ENCODE measurements at places on chromosomes 2 and 18.

DNA sequence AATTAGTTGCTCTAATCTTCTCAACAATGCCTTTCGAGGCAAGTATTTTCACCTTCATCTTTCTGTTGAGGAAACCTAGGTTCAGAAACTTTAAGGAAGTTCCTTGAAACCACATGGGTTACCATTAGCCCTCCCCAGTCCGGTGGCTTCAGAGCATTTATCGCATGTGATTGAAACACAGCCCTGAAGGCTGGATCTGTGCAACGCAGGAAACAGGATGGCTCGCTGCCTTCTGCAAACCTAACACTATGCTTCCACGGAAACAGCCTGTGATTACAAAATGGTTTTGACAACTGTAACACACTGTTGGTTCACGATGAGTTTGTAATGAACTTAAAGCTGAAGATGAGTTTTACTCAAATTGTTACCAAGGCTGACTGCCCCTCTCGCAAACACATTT is 68.5 kb downstream of the EPB41L3 start:
- DNase-seq: no peak

- no peak for DNase-seq
Observed at GRCh38 chr18:25329783-25330182, 22.2 kb downstream of the ZNF521 start.

- no peak for DNase-seq
Observed at GRCh38 chr2:218679119-218679518, 7.2 kb downstream of the STK36 start.

DNA sequence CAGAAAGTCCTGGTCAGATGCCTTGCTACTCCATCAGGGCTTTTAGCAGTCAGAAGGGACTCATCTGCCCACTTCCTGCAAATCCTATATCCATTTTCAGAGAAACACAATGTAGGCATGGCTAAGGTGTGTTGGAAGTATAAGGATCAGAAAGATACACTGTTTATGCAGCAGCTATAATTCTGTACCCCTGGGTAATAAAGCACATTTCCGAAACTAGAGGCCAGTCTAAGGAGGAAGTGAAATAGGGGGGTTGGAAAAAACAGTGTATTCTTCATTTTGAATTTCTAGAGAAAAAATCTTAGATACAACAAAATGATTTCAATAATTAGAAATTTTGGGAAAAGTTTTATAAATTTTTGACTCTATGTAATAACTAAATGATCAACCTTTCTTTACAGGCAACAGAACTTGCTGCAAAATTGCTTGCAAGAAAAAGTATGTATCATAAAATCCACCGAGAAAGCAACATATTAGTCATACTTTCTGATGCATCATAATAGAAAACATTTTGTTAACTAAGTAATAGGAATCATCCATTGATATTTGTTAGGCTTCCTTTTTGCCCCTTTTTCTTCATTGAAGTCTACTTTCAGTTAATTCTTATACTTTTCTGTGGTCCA is 47.4 kb downstream of the FSIP2 start:
- DNase-seq: no peak

- no peak for DNase-seq
Observed at GRCh38 chr2:30209227-30209626, 22.1 kb upstream of the LBH start.

DNA sequence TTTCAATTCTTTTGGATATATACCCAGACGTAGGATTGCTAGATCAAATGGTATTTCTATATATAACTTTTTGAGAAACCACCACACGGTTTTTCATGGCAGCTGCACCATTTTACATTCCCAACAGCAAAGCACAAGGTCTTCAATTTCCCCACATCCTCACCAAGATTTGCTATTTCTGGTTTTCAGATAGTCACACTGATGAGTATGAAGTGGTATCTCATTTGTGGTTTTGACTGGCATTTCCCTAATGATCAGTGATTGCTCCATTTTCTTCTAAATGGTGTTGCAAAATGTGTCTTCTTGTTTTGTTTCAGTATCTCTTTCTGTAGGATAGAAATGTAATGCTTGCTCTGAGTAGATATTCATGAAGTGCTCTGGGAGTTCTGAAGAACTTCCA is 52.0 kb downstream of the ANKRD44 start:
- no peak for DNase-seq

- no peak for DNase-seq
Observed at GRCh38 chr2:44086629-44087028, 82.0 kb upstream of the PPM1B start.

GRCh38 chr18:35525795-35526494 is 28.2 kb upstream of the INO80C start:
- no peak for DNase-seq

GRCh38 chr2:45379399-45380087 is 231.5 kb downstream of the SRBD1 start:
- DNase-seq: no peak

GRCh38 chr18:47404845-47405244 is 153.4 kb upstream of the SKOR2 start:
- DNase-seq: no peak

DNA sequence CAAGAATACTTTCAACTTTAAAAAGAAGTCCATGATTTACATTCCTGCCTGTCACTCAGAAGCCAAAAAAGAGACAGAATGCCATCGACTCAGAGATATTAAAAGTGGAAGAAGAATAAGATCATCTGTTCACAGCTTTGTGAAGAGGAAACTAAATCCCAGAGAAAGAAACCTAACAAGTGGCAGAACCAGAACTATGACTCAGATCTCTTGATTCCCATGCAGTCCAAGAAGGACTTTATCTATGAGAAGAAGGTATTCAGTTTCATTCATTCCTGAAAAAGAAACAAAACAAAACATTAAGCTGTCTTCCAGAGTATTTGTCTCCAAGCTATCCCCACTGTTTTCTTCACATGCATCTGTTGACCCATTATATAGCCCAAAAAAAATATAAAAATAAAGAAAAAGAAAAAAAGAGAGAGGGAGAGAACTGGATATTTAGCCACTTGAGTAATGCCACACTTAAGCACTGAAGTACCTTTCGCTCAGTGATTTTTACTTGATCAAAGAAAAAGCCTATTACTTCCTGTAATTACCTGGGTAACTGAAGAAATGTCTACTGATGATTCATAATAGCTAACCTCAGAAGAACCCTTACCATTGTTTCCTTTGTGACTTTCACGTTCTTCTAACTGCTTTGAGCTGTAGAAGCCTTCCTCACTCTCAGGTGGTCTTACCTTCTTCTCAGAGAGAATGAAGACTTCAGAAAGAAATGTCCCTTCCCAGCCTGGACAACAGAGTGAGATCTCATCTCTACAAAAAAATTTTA is 17.7 kb upstream of the AKAIN1 start:
- no peak for DNase-seq

GRCh38 chr2:241902357-241902991 is 32.9 kb downstream of the RTP5 start:
- DNase-seq: no peak

DNA sequence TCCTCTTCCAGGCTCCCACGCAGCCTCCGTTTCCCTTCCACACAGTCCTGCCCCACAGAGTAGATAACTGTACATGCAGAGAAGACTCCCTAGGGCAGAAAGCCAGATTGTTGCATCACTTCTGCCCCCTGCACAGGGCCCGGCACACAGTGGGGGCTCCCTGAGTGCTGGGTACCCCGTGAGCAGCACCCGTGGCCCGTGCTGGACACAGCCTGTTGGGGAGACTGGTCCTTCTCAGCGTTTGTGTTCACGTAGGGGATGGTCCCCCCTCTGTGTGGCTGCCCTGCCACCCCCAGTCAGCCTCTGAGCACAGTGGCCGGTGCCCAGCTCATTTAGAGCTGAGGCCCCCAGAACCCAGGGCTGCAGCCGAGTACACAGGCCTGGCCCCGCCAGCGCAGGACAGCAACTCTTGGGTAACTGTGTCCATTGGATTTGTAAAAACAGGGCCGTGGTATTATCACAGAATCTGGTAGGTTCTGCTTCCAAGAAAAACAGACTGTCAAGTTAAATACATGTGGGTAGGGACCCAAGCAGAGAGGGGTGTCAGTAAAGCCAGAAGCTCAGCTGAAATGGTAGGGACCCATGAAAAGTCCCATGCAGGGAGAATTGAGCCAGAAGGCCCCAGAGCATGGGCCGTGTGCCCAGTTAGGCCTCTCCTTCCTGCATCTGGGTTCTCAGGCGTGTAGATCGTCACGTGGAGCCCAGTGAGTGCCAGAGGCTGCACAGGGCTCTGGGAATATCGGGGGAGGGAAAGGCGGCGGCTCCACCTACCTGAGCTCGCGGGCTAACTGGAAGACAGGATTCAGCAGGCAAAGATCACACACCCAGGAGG is 257.3 kb downstream of the ATAD2B start:
- no peak for DNase-seq

DNA sequence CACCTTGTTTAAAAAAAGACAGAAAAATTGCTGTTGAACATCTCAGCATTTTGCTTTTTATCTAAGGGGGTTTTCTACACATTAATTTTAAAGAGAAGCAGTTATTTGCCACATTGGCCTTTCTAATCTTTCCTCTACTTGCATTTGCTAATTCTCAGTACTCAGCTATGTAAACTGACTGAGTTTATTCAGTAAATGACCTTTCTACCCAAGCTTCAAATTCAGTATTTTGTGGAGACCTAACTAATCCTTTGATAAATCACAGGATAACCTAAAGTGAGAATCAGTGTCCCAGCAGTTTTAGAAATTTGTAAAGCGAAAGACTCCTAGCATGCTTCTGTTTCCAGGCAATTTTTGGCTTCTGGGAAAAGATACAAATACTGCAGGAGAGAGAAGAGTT is 288.4 kb downstream of the ASXL3 start:
- no peak for DNase-seq

DNA sequence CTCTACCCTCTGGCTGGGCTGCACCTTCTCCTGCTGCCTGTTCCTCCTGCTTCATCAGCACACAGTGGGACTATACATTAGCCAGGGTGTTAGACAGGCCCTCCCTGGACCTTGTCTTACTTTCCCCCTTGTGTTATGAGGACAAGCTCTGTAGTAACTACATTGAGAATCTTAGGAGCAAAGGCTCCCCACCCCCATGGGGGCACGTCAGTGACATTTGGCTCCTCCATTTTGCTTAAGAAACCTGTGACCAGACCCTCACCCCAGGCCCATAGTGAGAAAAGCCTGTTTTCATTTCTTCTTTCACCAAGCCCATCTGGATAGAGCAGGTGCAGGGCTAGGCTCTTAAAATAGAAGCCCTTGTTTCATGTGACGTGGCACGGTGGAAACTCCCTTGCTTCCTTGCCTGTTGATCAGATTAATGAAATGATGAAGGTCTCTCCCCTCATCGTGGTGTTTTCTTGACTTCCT is 146.7 kb downstream of the RPIA start:
- DNase-seq: no peak

DNA sequence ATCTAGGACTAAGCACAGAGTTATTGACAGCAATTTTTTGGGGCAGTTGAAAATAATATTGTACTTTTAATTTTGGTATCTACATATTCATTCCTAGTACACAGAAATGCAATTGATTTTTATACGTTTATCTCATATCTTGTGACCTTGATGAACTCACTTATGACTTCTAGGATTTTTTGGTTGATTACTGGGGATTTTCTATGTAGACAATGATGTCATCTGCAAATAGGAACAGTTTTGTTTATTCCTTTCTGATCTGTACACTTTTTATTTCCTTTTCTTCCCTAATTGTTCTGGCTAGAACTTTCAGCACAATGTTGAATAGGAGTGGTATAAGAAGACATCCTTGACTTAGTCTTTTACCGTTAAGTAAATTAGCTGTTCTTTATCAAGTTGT is 143.5 kb upstream of the PGAP1 start:
- no peak for DNase-seq

DNA sequence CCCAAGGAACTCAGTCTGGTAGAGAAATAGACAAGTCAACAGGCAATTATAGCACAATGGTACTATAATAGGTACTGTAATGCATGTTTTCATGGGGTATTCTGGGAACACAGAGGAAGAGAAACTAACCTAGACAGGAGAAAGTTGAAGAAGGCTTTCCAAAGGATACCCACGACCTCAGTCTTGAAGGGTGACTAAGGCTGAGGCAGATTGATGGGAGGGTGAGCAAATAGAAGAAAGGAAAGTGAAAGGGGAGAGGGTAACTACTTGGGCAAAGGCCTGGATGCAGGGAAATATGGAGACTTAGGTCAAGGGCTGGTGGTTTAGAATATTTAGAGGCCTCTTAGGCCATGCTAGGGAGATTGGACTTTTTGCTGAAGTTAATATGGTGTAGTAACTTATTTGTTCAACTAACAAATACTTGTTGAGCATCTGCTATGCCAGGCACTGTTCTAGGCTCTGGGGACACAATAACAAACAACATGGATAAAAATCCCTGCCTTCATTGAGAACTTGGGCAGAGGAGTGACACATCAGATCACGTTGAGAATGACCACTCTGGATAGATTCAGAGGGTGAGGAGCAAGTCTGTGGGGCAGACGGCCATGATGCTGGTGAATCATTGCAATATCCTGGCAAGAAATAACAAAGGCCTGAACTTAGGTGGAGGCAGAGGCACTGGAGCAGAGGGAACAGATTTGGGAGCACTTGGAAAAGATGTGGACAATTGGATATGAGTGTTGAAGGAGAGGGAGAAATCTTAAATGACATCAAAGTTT is 56.4 kb downstream of the PLB1 start:
- no peak for DNase-seq

- DNase-seq: no peak
Observed at GRCh38 chr2:203083328-203083727, 68.7 kb downstream of the NBEAL1 start.

DNA sequence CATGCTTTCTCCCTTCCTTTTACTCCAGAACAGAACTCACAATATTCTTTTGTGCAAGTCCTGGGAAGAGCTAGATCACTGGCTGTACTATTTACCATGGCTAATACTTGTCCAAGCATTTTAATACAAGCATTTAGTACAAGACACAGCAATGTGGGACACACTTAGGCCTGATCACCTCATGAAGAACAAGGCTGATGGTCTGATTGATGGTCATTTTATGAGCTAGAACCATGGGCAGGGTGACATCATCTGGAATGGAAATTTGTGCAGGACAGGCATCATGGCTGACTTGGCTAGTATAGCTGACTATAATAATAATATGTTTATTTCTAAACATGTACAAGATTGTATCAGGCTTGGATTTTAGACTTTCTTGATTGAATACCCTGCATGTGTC is 374.2 kb upstream of the HNMT start:
- DNase-seq: no peak

DNA sequence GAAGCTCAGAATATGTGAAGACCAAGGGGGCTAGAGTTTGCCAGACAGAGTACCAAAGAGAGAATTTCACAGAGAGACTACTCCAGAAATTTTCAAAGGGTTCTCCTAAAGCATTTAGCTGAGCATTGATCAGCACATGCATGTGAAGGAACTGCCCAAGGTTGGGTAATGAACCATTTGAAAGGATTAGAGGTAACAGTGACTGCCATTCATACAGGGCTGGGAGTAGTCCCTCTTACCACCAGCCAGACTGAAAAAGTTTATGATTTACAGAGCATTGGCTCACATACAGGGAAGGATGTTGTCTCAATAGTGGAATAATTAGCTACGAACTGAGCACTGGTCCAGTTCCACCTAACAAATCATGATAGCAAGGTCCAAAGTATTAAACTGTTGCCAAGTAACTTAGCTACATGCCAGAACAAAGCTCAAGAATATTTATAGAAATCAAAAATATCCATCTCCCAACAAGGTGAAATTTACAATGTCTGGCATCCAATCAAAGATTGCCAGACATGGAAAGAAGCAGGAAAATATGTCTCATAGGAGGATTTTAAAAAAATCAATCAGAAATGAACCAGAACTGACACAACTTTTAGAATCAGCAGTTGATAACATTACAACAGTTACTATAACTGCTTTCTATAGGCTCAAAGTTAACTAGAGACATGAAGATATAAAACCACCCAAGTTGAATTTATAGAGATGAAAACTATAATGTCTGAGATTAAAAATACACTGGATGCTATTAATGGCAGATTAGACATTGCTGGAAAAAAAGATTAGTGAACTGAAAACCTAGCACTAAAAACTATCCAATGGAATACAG is 25.7 kb upstream of the RNF103 start:
- no peak for DNase-seq
